ENCODE measurements at places on chromosomes 7 and 10.

- no peak for DNase-seq
Observed at GRCh38 chr10:66760941-66761340, 164.9 kb upstream of the LRRTM3 start.

- DNase-seq: no peak
Observed at GRCh38 chr7:91264924-91265681, 870 bp downstream of the FZD1 start.

DNA sequence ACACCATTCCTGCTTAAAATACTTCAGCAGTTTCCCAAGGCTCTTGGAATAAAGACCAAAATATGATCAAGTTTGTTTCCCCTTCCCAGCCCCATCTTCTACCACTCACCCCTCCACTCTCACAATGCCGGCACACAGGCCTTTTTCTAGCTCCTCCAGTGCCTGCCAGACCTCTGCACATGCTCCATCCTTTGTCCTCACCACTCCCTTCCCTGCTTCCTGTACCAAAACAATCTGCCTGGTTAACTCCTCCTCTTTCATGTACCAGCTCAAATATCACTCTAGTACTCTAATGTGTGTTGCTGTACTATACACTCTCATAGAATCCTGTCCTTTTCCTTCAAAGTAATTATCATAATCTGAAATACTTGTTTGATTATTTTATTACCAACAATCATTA lies 19.4 kb downstream of the SCRN1 start:
- no peak for DNase-seq

GRCh38 chr7:98213296-98213887 lies 2.2 kb downstream of the BHLHA15 start:
- no peak for DNase-seq
